Left cardiac atrium (tissue), 4 donors: ENCODE measurements at places on chromosomes 3 and 15. TPM values are rescaled to one million over a fixed set of nuclear protein-coding genes. Genes with fewer than 3 reads are reported as not detected.

Gene PLAAT1
- total RNA-seq, result 5.7 TPM

GRCh38 chr3:165406425-165406824 is 210.2 kb upstream of the SLITRK3 start:
- DNase-seq, result no peak

DNA sequence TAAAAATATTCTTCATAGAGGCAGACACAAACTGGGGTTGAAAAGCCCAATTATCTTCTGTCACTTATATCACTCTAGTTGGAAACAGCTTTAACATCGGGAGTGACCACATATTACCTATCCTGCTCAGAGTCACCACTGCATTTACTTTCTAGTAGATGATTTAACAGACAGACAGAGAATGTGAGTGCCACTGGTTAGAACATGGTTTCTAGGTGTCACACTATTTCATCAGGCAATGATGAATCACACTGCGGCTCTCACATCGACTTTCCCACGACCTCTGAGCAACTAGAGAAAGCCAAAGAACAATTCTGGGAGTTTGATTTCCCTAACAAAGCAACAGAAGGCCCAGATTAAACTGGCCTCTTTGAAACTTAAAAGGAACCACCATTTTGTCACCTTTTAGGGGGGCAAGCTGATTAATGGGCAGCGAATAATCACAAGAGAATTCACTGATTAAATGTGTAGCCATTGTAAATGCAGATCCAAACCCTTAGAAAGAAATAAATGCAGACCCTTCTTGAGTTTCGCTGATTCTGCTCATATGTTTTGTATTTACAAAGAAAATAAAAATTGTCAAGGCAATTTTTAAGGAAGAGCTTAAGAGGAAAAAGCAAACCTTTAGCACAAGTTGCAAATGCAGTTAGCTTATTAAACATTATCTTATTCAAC is 112.6 kb upstream of the KBTBD8 start:
- no peak for DNase-seq

- DNase-seq, result peak; percentile 37
These were observed 389 bp downstream of the ARPC4 start for GRCh38 chr3:9793161-9793781.

GRCh38 chr15:60819860-60820259 is 340.9 kb upstream of the ICE2 start:
- no peak for DNase-seq

DNA sequence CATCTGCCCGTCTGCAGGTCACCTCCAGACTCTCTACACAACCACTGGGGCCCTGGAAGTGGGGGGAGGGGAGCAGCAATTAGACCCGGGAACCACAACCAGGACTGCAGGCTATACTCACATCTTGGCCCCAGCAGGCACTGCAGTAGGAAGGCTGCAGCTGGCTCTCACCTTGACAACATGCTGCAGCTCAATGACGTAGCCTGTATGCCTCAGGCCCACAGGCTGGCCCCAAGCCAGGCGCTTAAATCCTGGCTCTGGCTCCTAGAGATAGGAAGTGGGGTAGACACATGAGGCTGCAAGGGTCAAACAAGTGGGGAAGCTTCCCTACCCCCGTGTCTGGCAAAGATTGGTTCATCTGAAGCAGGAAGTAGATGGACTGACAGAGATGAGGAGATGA is 4.6 kb upstream of the QRICH1 start:
- peak; percentile 33 for DNase-seq

DNA sequence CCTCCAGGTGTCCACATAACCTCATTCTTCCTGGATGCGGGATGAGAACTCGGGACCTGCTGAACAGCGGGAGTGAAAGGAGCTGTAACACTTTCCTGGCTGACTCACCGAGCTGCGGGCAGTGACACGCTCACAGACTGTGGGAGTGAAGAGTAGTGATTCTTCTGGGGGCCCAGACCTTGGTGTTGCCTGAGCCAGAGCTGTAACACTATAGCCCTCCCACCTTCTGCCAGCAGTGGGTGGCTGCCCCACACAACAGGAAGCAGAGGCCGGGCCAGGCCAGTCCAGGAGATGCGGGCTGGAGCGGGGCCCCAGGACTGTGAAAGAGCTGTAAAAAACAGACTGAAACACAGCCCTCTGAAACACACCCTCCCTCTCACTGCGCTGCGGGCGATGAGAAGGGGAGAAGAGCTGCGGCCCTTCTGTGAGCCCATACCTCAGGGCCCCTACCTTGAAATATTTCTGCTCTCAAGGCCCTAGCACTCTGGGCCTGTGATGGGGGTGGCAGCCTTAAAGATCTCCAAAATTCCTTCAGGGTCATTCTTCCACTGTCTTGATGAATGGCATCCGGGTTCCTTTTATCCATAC is 464.0 kb upstream of the CCDC54 start:
- DNase-seq, result no peak

DNA sequence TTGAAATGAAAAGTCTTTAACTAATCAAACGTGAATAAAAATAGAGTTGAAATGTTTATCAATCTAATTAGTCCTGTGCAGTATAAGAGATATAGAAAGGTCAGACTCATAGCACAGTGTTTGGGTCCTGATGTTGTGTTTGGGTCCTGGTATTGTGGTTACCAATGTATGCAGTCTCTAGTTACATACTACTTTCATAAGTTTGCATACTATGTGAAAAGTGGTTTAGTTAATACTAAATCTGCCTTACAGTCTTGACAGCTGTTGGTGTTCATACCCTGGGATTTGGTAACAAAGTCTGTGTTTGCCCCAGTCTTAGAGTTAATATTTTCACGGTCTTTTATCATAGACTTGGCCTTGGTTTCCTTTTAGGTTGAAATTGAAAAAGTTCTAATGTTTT is 41.7 kb downstream of the KIF15 start:
- DNase-seq, result no peak

DNA sequence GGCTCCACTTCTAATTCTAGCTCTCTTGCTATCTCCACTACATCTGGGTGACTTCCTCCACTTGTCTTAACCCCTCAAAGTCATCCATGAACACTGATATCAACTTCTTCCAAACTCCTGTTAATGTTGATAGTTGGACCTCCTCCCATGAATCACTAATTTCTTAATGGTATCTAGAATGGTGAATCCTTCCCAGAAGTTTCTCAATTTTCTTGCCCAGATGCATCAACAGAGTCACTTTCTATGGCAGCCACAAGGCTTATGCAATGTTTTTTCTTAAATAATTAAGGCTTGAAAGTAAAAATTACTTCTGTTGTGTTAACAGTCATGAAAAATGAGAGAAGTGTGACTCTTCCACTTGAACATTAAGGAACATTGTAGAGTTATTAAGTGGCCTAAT is 164.3 kb downstream of the PCCB start:
- DNase-seq, result no peak

DNA sequence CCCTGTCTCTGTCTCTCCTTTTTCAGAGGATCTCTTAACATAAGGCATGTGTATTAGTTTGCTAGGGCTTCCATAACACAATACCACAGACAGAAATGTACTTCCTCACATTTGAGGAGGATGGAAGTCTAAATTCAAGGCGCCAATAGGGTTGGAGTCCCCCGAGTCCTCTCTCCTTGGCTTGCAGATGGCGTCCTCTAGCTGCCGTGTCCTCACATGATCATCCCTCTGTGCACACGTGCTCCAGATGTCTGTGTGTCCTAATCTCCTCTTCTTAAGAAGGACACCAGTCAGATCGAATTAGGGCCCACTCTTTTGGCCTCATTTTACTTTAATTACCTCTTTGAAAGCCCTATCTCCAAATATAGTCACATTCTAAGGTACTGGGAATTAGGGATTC is 23.0 kb upstream of the BFSP2 start:
- DNase-seq, result no peak

GRCh38 chr3:31534065-31534425 is 1.3 kb downstream of the STT3B start:
- DNase-seq, result no peak
